ENCODE measurements at places on chromosomes 5 and 9.

DNA sequence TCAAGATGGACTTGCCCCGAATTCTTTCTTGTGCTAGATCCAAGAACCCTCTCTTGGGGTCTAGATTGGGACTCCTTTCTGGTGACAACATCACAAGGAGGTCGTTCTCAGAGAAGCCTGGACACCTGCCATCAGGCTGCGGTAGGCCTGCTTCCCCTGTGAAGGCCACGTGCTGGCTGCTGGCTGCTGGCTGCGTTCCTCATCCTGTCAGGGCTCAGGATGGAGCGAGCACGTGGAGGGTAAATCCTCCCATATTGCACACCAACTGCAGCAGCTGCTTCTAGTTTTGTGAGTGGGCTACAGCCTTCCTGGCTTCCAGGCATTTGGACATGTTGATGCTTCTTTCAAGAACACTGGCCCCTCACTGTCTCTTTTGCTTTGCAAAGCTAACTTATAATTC, 95.6 kb downstream of the HSPA4 start:
- DNase-seq = no peak

DNA sequence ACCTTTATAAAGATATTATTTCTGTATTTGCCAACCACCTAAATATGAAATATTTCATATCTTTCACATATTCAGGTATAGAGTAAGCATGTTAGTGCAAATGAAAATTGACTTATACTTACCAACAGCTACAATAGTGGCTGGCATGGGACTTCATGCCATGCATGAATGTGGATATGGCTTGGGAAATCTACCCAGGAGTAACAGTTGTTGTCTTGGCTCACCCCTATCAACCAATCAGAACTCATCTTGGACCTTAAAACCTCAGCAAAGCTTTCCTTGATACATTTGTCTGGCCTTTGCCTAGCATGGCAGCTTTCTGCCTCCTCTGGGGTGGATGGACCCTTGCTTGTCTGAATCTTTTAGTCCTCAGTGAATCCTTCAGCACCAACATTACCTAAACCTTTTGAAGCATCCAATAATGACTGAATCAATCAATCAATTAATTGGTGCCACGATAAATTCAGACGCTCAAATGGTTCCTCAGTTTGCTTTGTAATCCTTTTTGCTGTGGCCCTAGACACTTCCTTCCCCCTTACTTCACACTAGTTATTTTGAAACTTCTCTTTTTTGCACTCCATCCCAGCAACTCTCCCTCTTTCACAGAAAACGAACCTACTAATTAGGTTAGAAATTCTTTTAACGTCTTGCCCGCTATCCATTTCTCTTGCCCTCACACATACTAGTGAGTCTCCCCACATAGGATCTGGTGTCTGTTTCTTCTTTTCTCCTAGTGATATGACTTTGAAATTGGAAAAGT, 132.3 kb upstream of the ZNF608 start:
- no peak for DNase-seq

DNA sequence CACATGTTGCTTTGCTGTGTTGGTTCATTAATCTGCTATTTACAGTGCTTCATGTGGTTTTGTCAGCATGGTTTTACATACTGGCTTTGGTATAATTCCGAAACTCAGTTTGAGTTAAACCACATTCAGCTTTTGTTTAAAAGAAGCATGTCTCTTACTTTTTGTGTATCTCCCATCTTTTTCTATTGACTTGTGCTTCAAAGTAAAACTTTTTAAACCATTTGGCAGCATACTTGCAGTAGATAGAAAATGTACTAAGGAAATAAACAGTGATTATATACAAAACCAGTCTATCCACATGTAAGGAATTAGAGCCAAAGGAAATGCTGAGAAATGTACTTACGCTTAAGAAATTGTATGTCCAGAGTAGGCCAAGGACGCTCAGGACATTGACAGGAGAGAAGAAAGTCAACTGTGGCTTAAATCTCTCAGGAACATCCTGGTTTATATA, 286.9 kb downstream of the ARHGEF28 start:
- no peak for DNase-seq

DNA sequence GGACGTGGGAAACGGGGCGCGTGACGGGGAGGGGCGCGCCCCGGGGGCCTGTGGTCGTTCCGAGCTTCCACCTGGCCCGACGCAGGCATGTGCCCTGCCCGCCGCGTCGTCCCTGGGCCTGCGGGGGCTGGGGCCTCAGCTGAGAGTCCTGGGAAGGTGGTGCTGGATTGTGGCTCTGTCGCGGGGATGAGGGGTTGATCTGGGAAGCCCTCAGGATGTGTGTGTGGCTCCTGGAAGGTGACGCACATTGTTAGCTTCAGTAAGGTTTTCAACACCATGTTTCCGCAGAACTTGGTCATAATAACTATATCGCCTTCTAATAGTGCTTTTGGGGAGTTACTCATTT, 589.1 kb downstream of the MTRR start:
- peak; percentile 42 for DNase-seq

DNA sequence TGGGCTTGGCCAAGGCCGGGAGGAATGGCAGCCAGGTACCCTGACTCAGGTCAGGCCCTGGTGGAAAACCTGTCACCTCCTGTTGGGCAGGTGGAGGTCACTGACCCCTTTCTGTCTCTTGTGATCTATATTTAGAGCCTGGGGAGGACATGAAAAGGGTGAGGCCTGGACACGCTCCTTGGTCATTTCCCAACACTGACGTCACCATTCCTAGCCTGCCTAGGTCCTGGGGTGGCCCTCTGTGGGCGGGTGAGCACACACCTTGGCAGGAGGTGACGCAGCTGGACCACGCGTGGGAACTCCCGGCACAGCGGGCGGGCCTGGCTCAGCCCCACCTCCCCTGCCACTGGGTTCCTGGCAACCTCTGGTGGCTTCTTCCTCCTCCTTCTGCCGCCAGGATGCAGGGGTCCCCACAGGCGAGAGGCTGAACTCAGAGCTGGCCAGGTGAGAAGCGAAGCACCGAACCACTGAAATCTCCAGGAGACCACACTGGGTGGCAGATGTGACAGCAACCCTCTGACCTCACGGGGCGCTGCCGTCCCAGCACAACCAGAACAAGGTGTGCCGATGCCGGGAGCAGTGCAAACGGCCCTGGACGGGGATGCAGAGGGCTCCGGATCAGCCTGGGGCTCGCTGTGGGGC, 6.4 kb upstream of the RALGDS start:
- no peak for DNase-seq

DNA sequence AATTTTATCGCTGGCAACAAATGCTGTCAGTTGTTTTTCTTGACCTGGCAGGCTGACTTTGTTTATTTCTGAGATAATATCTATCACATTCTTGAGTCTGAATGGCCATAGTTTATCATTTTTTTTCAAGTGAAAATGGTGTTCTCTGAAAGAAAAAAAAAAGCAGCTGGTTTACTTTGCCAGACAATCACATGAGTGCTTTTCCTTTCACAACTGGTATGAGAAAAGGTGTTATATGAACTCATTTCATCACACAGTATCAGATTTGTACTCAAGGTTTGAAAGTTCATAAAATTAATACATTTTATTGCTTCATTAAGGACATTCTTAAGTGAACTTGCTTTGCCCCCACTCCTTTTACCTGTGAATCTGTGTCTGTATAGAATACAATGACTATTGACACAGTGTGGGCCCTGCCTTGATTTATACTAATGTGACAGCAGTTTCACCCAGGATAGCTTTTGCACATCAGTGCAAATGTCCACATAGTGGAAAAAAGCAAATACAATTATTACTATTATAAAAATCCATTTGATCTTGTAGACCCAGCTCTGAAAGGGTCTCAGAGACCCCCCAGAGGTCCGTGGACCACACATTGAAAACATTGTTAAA, 33.1 kb upstream of the PRLR start:
- DNase-seq = no peak

GRCh38 chr5:53160895-53161294, 51.3 kb upstream of the MOCS2 start:
- no peak for DNase-seq

DNA sequence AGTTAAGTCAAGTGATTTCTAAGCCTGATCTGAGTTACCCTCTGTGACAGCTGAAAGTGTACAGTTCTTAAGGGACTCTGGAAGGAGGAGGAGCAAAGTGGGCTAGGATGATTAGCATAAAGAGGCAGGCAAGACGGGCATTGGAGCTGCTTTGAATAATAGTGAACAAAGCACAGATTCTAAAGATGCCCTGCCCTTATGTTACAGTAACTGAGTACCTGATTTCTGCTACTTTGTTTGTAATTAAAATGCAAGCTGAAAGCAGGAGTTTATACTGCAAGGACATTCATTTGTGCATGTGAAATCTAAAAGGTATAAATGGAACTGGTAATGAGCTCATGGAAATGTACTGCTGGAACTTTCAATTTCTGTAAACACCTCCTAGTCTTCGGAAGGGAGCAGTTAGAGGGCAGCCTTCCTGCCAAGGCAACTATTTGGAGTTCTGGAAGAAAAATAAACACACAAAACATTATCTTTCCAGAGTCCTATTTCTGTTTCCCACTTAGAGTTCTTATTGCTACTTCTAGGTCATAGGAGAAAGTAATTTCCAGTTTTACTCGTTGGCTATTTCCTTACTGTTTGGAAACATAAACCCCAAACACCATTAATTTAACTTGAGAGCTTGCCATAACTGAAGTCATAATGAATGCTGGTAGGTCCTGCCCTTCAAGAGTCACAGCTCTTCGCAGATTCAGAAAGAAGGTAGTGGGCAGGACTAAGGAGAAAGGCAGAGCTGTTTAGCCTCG, at the start of gene RANBP3L:
TSS of gene RANBP3L (minus strand) at position 45 of the 746 bp plus-strand sequence. CDS start 486 bp downstream, outside the sequence.
- DNase-seq = no peak

DNA sequence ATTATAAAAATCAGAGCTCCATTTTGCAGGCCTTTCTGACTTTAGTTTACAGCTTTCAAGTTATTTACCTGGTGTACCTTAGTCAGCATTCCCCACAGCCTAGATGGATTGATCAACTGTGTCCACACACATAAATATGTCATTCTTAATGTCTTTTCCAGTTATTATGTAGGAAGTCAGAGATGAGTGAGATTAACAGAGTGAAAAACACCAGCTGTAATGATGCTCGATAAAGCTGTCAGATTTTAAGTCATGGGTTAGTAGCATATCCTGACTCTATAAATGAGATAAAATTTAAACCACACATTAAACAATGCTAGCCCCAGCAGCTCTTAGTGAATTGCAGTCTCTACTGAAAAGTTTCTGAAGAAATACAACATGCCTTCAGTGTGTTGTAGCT, 48.9 kb downstream of the NUDT12 start:
- no peak for DNase-seq

DNA sequence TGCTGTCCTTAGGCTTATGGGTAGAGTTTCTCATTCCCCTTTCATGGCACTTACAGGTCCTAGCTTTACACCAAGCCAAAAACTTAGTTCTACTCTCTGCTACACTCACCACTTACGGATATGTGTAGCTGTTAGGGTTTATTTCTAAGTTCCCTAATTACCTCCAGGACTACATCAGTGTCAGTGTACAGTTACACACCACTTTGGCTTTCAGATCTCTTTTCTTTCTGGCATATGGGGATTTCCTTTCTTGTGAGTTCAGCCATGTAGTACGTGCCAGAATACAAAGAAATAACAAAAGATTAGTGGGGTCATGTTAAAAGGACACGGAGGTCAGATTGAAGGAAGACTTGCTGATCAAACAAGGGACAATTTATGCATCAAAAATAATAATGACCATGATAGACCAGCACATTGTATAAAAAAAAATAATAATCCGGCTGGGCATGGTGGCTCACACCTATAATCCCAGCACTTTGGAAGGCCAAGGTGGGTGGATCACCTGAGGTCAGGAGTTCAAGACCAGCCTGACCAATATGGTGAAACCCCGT, 41.8 kb downstream of the LYRM7 start:
- DNase-seq = no peak

GRCh38 chr9:126325821-126326220, 808 bp upstream of the MVB12B start:
- no peak for DNase-seq

DNA sequence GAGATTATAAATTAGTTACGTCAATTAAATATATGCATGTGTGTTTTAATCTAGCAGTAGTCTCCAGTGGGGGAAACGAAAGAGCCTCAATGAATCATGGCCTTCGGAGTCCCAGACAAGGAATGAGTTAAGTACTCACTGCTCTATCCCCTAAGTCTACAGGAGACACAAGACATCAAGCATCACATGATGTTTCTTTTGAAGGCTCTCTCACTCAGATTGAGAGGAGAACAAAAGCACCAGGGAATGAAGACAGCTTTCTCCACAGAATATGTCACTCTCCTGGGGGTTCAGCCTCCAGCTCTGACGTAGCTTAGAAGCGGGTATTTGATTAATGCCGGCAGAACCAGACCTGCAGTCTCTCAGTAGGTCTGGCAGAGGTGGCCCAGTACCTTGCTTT, 381.4 kb downstream of the ACTL7B start:
- no peak for DNase-seq

DNA sequence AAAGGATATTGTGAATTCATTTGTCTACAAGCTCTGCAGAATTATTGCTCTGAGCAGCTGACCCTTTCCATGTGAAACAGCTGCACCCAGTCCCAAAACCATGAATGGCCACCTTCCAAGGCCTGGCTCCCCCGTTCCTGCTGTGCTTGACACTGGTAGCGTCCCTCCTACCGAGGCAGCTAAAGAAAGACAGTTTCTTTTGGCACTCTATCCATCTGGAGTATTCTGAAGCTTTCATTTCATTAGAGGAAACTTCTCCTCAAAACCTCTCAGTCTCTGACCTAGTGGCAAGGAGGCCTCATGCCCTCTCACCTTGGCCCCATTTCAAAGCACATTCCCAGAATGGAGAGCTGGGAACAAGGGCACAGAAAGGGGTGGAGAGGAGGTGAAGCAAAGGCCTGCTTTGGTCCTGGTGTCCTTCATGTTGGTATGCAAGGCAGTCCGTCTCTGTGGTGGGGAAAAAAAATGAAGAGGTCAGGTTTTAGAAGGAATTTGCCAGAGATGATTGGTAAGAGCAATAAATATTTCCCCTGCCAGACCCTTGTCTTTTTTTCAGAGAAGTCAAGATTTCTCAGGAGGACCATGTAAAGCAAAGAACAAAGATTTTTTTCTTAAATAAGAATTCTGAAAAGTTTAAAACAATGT, 232.0 kb downstream of the RFK start:
- DNase-seq = no peak

DNA sequence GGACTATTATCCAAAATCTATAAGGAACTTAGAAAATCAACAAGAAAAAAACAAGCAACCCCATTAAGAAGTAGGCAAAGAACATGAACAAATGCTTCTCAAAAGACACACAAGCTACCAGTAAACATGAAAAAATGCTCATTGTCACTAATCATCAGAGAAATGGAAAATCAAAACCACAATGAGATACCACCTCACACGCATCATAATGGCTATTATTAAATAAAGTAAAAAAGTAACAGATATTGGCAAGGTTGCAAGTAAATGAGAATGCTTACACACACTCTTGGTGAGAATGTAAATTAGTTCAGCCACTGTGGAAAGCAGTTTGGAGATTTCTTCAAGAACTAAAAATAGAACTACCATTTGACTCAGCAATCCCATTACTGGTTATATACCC, 167.0 kb upstream of the DMRTA1 start:
- DNase-seq = no peak

DNA sequence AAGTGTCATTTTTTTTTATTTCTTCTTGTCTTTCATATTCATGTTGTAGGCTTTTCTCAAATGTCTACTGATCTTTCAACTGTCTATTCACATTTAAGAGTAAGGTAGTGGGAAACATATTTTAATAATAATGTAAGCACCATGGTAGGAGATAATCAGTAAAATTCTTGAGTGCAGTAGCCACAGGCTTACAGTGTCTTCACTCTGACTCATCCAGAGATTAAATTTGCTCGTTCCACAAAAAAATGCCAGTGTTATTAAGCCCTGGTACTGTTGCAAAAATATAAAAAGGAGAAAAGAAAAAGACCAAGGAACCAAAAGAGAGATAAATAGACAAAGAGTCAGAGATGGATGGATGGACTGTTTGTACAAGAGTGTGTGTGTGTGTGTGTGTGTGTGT, 43.0 kb downstream of the PARP8 start:
- no peak for DNase-seq
